ENCODE measurements at places on chromosomes 6 and 20.
A peak's percentile ranks its signal among the peaks of the same experiment; 100 is the strongest.

GRCh38 chr20:1144401-1145172 is 26.2 kb downstream of the PSMF1 start:
- DNase-seq: no peak

DNA sequence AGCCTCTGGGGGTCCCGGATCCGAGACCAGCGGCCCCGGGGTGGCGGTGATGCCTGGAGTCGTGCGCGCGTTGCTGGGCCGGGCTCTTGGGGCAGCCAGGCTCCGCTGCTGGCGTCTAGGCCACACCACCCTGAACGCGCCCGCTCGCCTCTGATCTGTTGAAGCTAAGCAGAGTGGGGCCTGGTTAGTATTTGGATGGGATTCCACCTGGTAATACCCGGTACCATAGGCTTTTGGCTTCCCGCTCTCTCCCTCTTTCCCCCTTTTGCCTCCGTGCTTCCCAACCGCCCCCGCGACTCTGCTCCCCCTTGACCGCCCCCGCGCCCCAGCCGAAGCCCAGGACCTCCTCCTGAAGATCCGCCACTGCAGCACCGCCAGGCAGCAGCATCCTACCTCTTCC is 1383.5 kb upstream of the DEFB115 start:
- peak; percentile 73 for DNase-seq

GRCh38 chr20:58056921-58057686 is 171.3 kb downstream of the ANKRD60 start:
- no peak for DNase-seq

GRCh38 chr20:37479266-37479665 is 41.8 kb upstream of the NNAT start:
- DNase-seq: no peak

- DNase-seq: no peak
These were observed 54.2 kb upstream of the TRIM26 start for GRCh38 chr6:30267423-30267822.

DNA sequence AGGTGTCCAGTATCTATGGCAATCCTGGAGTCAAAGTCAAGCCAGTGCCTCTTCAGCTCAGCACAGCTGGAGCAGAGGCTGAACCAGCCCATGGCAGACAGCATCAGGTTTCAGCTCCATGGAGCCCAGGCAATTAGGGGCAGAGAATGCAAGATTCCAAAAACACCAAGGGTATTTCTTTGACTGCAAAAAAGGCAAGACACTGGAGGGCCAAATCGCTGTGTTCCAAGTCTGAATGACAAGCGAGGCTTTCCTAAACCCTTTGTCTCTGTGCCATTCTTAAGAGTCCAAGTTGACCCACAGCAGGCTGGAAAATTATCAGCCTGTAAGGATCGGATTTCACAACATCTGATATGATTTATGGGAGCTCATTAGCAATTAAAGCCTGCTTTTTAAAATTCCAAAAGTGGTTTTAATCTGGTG is 49.7 kb upstream of the TGM3 start:
- DNase-seq: no peak

GRCh38 chr6:83853178-83854000 is at the start of gene RIPPLY2:
Gene RIPPLY2, plus strand, starts transcription at chr6:83853360. Its CDS starts 57 bp downstream, at chr6:83853417.
- DNase-seq: peak; percentile 62

- DNase-seq: peak; percentile 41
These were observed 4.4 kb upstream of the TUBB1 start for GRCh38 chr20:59014680-59015389.

- DNase-seq: no peak
These were observed 191.6 kb downstream of the DST start for GRCh38 chr6:56450882-56451739.

DNA sequence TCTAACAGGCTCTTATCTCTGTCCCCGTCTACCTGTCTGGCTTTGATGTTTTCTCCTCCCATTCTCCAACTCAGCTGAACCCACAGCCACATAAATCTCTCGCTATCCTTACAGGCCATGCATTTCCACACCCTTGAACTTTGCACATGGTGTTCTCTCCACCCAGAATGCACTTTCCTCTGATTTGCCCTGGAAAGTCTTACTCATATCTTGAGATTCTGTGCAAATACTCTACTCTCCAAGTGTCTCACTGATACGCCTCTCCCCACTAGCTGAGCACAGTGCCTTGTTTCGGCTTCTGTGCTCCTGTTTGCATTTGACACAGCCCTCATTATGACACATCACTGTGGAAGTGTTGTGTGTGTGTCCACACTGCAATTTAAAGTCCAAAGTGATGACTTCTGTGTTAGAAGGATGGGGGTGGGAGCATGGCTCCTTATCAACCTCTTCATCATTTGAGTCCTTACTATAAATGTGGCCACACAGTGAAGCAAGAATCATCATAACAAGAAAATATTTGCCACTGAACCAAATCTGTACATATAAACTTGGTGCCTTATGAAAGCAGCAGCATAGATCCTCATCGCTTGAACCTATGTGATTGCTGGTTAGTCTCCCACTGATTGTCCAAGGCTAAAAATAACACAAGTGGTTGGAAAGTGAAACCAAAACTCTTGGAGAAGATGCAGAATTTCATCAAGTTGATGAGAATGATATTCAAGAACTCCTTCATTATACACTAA is 5.5 kb upstream of the PRELID3B start:
- no peak for DNase-seq

DNA sequence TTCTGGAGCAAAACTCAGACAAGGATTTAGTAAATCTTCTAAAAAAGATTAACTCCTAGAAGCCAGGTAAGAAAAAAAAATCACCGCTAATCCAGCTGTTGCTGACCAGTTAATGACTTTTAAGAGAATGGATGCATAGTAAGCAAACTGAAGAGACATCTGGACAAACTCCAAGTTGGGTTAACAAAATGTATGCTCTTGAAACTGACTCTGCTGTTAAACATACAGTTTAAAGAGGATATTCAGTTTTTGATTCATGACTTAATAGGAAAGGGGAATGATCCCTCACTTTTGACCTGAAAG is 70.4 kb downstream of the PLAGL1 start:
- DNase-seq: no peak

DNA sequence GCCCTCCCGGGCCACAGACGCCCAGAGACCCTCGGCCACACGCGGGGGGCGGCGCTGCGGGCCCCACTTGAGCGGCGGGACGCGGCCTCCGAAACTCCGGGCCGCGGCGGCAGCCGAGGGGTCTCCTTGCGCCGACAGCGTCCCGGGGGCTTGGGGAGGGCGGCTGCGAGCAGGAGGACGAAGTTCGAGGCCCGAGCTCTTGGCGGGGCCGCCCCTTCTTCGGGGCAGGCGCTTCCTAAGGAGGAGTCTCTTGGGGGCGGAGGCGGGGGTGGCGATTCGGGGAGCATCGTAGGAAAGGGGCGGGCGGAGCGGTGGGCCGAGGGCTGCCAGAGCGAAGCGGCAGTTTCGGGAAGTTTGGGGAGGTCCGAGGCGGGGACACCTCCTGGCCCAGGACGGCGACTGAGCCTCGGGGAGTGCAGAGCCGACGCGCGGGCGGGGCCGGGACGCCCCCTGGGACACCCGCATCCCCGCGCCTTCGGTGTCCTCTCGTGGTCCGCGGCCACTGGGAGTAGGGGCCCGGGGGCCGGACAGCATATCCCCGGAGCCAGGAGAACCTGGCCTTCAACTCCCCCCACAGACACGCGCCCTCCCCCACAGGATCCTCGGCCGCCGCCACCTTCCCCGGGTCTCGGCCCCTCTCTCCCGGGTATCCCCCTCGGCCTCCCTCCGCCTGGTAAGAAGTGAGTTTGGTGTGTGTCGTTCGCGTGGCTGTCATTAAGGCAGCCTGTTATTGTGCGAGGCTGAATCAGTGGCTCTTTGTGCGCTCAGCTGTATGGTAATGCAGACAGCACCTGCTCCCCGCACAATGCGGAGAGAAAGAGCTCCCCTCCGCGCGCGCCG is 613 bp upstream of the DLL1 start:
- peak; percentile 76 for DNase-seq

- DNase-seq: no peak
These were observed 16.1 kb downstream of the JPH2 start for GRCh38 chr20:44170816-44171410.

DNA sequence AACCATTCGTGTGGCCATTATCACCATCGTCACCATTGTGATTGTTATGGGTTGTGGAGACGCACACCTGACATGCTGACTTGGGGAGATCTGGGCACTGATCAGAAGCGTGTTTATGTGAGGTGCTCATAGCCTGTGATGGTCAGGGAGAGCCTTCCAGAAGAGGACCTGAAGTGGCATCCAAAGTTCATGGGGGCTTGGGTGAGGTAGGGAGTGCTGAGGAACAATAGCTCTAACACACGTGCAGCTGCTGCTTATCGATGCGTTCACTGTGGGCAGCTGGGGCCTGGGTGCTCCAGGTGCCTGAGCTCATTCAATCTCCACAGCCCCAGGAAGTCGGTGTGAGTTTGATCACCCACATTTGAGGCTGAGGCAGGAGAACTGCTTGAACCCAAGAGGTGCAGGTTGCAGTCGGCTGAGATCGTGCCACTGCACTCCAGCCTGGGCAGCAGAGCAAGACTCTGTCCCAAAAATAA is 227.3 kb downstream of the PREX1 start:
- peak; percentile 44 for DNase-seq

DNA sequence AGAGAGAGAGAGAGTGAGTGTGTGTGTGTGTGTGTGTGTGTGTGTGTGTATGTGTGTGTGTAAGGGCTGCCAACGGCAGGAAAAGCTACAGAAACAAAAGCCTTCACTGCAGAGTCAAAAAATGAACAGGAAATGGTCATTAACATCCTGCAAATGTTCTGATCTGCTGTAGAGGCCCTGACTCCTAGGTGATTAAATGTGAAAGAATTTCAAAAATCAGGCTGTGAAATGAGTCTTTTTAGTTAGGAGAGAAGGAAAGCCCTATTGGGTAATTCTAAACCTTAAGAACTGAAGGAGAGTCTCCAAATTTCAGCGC is 166.5 kb upstream of the MYLIP start:
- no peak for DNase-seq

DNA sequence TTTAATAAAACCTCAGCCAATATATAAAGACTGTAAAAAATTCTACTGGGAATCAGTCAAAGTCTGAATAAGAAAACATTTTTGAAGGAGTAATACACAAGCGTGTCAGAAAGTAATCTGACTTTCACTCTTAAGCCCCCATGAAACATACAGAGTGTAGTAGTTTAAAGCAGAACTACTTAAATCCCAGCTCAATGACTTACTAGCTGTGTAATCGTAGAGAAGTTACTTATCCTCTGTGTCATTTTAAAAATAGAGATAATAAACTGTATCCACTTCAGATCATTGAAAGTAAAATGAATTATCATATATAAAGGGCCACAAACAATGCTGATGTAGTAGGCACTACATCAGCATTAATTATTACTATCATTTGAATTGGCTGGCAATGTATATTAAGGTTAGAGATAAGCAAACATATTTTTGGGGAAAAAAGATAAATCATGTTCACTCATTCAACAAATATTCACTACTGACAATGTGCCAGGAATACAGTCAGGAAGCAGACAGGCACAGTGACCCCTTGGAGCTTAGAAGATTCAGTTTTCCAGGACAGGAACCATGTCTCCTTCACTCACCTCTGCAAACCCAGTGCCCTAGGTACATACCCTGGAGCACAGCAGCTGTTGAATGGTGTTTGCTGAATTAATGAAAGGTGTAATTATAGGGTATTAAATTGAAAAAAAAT is 14.4 kb downstream of the REPS1 start:
- DNase-seq: no peak

DNA sequence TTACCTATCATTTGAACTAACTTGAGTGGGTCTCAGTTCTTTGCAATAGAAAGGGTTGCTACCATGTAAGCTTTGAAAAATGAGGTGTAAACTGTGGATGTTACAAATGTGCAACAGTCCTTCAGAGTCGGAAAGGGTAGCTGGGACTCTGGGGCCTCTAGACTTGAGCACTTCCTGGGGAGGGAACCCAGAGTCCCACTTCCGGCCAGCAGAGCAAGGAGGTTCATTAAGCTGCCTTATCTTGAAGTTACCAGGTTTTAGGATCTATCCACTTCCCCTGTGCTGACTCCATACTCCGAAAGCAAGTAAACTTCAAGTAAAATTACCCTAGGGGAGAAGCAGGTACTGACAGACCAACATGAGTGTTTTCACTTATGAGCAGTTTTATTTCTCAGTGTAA is 9.4 kb downstream of the TRIM10 start:
- no peak for DNase-seq

DNA sequence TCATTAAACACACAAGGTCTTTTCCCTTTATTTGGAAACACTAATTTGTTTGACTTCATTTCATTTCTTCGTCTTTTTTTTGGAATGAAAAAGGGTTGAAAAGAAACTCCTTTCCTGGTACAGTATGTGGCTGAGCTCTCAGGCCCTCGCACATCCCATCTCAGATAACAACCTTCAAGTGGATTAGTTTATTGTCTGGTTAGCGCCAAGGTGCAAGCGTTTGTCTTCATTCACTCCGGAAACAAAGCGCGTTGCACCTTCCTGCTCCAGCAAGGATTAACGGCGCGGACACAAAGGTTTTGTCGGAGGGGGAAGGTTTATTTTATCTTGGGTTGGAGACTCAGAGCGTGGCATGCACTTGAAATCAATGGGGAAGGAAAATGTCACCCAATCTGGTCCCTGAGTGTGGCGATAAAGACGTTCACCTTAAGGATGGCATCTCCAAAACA is 5.3 kb upstream of the NKX2-2 start:
- no peak for DNase-seq

DNA sequence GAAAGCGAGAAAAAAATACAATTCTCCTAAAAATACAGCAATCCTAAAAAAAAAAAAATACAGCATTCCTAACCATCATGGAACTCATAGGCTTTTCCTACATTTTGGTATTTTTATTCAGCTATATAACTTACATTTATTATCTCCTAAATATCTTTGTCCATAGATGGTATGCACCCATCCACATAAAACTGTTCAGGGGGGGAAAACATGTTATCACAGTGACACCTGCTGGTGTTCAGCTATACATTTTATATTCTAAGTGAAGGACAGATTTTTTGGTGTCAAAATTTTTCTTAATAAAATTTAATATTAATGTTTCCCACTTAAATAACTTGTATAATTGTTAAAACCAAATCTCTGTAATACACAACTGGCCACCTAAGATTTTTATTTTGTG is 58.0 kb downstream of the BLOC1S5 start:
- DNase-seq: no peak

DNA sequence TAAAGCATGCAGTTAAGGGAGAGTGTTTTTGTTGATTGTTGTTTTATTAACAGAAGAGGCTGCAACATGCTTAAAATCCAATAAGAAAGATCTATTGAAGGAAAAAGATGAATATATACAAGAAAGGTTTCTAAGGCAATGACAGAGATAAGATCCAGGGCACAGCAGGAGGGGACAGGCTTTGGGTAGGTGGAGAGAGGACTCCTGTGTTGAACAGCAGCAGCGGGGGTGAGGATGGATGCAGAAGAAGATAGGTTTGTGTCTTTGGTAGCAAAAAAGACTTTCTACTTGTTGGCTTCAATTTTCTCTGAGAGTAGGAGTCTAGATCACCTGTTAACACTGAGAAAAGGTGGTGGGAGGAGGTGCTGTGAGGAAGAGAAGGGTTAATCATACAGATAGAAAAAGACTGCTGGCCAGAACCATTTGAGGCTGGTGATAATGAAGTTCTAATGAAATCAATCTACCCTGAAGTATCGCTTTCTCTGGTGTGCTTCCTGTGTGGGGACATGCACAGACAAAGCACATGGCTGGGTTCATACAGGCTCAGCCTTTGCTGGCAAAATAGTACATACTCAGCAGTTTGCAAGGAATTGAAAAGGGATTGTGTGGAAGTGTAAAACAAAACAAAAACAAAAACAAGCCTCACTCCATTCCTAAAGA is 17.2 kb upstream of the DST start:
- no peak for DNase-seq

GRCh38 chr6:168885751-168886742 is 367.6 kb downstream of the THBS2 start:
- no peak for DNase-seq

- no peak for DNase-seq
These were observed 13.0 kb downstream of the PI3 start for GRCh38 chr20:45187693-45188092.

Measured in activated effector memory CD4-positive, alpha-beta T cell treated with anti-CD3 and anti-CD28 coated beads, Interleukin-2, amount 50 U/mL, for 16 hours (primary cell).